ENCODE measurements at places on chromosomes 3 and 15.

GRCh38 chr3:196192036-196192523 lies 19.1 kb downstream of the ZDHHC19 start:
- no peak for DNase-seq

GRCh38 chr3:72144773-72145505 lies 360.0 kb upstream of the PROK2 start:
- no peak for DNase-seq

DNA sequence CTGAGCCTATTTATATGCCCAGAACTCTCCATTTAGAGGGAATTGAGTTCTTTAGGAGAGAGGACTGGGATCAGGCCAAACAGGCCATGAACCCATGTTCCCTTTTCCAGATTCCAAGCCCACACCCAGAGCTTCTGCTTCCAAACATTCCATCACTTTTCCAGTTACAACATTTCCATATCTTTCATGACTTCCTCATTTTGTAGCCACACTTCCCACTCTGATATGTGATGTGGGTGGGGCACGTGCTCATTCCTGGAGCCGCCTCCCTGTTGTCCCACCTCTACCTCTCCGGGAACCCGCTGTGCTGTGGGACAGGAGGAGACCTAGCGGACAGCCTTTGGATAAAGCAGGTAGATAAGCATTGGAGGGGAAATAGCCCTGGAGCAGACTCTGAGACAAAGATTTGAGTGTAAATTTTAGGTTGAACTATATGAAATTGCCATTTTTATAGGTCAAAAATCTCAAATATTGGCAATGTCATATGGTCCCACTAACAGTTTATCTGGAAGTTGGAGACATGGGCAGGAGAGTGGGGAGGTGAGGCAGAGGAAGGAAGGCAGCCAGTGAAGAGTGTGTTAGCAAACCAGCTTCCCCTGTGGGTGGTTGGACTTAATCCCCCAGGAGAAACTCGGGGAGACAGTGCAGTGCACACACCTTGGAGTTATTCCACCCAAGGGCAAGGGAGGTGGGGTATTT lies 31.8 kb downstream of the CYP8B1 start:
- no peak for DNase-seq

DNA sequence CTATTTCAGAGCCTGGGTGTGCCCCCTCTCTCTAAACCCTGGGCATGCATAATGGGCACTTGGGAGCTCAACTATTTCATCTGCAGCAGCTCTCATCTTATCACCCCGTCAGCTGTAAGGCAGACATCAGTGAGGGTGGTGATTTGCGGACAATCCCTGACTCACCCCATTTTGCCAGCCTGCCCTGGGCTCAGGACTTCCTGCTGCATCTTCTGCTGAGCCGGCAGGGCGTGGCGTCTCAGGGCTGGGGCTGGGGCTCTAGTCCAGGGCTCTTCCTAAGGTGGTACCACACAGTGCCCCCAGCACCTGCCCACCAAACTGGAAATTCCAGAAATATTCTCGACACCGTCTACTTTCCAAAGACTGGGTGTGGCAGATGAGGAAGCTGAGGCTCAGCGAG lies 925 bp upstream of the PSTPIP1 start:
- DNase-seq, result no peak

DNA sequence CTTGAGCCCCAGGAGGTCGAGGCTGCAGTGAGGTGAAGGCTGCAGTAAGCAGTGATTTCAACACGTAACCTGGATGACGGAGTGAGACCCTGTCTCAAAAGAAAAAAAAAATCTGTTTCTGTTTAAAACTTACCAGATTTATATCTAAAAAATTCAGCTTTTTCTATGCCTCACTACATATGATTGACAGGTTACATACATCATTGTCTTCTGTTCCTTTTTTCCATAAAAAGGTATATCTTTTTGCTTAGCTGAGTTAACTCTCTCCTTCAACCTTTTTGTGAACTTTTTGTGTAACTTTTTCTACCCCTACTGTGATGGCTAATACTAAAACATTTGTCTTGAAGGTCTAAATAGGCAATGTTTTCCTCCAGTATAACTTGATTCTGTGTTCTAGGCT lies 38.6 kb upstream of the SETD2 start:
- no peak for DNase-seq

- no peak for DNase-seq
These were observed 314.2 kb downstream of the LPP start for GRCh38 chr3:188468196-188468595.

DNA sequence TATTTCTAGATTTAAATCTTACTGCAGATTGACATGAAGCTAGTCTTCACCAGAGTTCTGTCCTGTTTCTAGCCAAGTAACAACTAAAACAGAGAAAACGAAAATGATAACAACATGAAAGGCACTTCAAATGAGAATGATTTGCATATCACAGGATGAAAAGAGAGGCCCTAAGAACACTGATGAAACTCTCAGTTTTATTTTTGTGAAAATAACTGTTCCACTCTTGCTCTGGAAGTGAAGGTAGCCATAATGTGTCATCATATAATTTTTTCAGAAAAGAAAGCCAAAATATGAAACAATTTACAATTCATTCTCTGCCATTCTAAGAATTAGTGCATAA lies 274.4 kb downstream of the ADAMTSL3 start:
- DNase-seq, result no peak

GRCh38 chr15:82177291-82178010 lies 85.1 kb downstream of the EFL1 start:
- no peak for DNase-seq

- DNase-seq, result no peak
These were observed 35.5 kb downstream of the MRAS start for GRCh38 chr3:138383715-138384465.

- no peak for DNase-seq
These were observed 49.3 kb downstream of the STRIT1 start for GRCh38 chr3:155244216-155244615.

DNA sequence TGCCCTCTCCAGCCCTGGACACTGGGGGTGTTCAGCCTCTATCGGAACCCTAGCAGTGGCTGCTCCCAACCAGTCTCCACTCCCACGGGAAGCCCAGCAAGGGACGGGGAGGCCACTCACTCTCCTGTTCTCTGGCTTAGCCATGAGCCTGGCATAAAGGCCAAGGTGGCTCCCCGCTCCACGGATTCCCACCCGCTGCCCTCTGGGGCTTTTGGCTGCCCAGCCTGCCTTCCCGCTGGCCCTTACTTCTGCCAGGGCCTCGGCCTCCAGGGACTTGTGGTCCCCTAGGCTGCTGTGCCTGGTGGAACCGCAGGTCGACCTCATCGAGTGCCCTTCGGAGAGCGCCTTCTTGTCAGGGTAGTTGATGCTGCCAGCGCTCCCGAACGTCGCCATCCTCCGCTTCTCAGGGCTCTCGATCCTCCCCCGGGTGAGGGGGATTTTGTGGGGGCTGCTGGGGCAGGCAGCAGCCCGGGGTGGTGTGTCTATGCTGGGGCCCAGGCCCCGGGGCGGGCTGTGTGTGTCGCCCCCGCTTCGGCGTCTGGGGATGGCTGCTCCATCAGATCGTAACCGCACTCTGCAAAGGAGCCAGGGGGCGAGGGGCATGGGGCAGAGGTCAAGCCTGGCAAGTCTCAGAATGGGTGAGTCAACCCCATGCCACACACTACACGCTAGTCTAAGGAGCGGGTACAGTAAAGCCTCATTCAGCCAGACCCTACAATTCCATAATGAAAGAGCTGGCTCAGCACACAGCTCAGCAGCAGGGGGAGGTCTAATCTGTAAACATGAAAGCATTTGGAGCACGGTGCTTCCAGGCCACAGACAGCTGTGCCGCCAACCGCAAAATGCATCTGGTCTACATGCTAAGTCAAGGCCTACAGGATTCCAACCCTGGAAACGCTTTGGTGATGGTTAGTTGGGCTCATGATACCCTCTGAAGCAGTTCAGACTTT lies 27.3 kb upstream of the RAD18 start:
- DNase-seq, result no peak
